ENCODE measurements at places on chromosomes 6 and 20. TPM values are rescaled to one million over a fixed set of nuclear protein-coding genes. Genes with fewer than 3 reads are reported as not detected.

DNA sequence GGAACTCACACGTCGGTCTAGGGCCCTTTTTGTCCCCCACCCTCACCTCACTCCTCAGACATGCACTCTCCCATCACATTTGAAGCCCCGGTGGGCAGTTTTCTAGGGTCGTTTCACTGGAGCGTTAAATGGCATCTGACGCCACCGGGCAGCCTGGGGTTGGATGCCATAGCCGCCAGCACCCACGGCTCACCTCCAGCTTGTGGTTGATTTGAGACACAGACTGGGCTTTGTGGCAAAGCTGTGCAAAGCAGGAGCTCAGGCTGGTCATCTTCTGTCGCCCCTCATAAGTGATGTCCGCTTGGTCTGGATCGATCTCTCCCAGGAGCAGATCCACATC lies 530 bp downstream of the GOPC start:
- peaks cover 9% of the 10 kb centered on the region for H3K36me3 ChIP-seq
- peak overlapping the region; percentile 61 for H3K4me3 ChIP-seq
- no peak overlapping the region for H3K27ac ChIP-seq

Gene TREM1
- total RNA-seq = not detected

DNA sequence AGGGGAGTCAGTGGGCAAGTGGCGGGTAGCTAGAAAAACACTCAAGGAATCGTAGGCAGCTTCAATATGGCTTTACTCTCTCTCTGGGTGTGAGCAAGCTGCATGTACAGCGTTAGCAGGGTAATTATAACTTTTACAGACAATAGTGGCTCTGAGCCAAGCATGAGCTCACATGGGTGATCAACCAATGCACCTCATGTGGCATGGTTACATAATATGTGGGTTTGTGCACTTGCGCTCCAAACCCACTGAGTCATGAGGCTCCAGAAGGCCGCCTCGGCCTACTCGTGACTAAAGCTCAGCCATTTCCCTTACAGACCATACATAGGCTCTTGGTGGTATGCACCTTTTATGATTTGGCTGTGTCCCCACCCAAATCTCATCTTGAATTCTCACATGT lies 78.4 kb upstream of the FBXL4 start:
- no peaks in the 10 kb centered on the region for H3K4me1 ChIP-seq
- H3K27ac ChIP-seq = no peak overlapping the region
- no peaks in the 10 kb centered on the region for H3K27me3 ChIP-seq

GRCh38 chr6:156507106-156507505 lies 270.1 kb upstream of the ARID1B start:
- H3K36me3 ChIP-seq = no peaks in the 10 kb centered on the region
- no peak overlapping the region for H3K27ac ChIP-seq
- no peaks in the 10 kb centered on the region for H3K4me1 ChIP-seq
- H3K4me3 ChIP-seq = no peak overlapping the region

Gene COL19A1
- not detected for total RNA-seq

- H3K27ac ChIP-seq = no peak overlapping the region
- H3K27me3 ChIP-seq = no peaks in the 10 kb centered on the region
- H3K4me1 ChIP-seq = no peaks in the 10 kb centered on the region
- no peaks in the 10 kb centered on the region for H3K36me3 ChIP-seq
- no peak for DNase-seq
- H3K4me3 ChIP-seq = no peak overlapping the region
Measured at GRCh38 chr6:44176762-44177509, 18.3 kb downstream of the CAPN11 start.

- H3K27me3 ChIP-seq = no peaks in the 10 kb centered on the region
- no peak overlapping the region for H3K4me3 ChIP-seq
- H3K36me3 ChIP-seq = no peaks in the 10 kb centered on the region
- H3K27ac ChIP-seq = no peak overlapping the region
- DNase-seq = no peak
- no peaks in the 10 kb centered on the region for H3K4me1 ChIP-seq
Measured at GRCh38 chr20:6994452-6994851, 227.0 kb downstream of the BMP2 start.

DNA sequence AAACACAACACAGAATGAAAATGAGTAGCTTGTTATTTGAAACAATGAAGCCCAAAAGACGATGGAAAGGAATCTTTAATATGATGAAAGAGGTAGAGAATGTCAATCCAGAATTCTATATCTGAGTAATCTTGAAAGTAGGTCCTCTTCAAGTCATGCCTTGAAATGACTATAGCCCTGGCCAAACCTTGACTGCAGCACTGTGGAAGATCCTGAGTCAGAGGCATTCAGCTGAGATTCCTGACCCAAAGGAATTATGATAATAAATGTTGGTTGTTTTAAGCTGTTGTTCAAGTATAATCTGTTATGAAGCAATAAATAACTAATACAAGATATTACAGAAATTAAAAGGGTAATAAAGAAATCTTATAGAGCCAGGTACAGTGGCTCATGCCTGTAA lies 64.8 kb downstream of the IBTK start:
- H3K36me3 ChIP-seq = peaks cover 10% of the 10 kb centered on the region
- H3K27me3 ChIP-seq = no peaks in the 10 kb centered on the region
- no peaks in the 10 kb centered on the region for H3K4me1 ChIP-seq
- no peak overlapping the region for H3K27ac ChIP-seq
- DNase-seq = no peak
- H3K4me3 ChIP-seq = no peak overlapping the region

DNA sequence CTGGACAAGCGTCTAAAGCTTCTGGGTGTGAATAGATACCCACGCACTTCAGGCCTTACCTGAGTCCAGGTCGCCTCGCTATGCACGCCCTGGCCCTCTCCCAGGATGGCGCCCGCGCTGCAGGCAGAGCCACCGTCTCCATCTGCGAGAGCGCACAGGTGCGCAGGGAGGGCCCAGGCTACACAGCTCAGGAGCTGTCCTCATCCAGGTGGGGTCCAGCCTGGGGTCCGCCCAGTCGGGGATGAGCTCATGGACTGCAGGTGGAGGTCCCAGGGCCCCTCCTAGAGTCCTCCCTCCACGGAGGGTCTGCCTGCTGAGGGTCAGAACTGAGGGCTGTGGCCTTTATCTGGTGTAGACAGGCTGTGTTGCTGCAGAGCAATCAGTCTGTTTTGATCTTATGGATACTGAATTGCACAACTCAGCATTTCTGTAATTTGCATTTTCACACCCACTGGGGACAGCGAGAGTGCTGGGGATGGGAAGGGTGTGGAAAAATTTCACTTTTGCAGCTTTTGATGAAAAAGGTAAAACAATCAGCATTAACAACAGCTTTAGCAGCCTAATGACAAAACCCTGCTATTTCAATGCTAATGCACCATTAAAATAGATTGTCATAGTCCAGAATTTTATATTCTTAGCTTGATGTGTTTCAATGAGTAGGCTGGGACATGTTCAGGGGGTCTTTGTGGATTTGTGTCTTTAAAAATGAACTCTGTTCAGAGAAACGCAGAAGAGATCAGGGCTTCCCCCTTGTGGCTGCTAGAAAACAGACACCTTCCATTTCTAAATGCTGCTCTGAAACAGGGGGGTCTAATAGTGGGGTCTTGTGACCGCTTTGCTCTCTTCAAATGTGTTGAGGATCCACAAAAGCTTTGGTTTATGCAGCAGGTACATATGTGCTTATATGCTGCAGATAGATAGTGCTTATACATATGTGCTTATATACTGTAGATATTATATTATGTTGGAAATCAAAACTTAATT lies 77.8 kb upstream of the PHACTR3 start:
- peak; percentile 55 for DNase-seq
- no peak overlapping the region for H3K27ac ChIP-seq
- H3K4me1 ChIP-seq = no peaks in the 10 kb centered on the region
- H3K36me3 ChIP-seq = no peaks in the 10 kb centered on the region
- peak overlapping the region; percentile 49 for H3K4me3 ChIP-seq

Gene MRPS18B
- 49.2 TPM for total RNA-seq

Gene EEF1A2
- 37.1 TPM for total RNA-seq

DNA sequence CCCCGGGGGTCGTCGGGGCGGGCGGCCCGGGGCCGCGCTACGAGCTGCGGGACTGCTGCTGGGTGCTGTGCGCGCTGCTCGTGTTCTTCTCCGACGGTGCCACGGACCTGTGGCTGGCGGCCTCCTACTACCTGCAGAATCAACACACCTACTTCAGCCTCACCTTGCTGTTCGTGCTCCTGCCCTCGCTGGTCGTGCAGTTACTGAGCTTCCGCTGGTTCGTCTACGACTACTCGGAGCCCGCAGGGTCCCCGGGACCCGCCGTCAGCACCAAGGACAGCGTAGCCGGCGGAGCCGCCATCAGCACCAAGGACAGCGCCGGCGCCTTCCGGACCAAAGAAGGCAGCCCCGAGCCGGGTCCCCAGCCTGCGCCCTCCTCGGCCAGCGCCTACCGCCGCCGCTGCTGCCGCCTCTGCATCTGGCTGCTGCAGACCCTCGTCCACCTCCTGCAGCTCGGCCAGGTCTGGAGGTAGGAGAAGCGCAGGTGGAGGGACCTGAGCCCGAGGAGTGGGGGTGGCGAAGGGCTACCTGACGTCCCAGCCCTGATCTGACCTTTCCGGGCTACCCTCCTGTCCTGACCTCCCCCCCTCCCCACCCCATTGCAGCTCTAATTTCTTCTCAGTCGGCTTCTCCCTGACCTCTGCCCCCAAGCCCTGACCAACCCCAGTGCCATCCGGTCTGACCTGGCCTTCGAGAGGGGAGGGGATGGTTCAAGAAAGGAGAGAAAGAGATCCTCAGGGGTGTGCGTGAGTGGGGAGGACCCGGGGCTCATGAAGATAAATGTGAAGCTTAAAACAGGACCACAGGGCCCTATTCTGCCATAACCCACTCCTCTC lies 558 bp downstream of the XKR7 start:
- H3K4me1 ChIP-seq = peaks cover 33% of the 10 kb centered on the region
- no peaks in the 10 kb centered on the region for H3K36me3 ChIP-seq
- DNase-seq = peak; percentile 97

DNA sequence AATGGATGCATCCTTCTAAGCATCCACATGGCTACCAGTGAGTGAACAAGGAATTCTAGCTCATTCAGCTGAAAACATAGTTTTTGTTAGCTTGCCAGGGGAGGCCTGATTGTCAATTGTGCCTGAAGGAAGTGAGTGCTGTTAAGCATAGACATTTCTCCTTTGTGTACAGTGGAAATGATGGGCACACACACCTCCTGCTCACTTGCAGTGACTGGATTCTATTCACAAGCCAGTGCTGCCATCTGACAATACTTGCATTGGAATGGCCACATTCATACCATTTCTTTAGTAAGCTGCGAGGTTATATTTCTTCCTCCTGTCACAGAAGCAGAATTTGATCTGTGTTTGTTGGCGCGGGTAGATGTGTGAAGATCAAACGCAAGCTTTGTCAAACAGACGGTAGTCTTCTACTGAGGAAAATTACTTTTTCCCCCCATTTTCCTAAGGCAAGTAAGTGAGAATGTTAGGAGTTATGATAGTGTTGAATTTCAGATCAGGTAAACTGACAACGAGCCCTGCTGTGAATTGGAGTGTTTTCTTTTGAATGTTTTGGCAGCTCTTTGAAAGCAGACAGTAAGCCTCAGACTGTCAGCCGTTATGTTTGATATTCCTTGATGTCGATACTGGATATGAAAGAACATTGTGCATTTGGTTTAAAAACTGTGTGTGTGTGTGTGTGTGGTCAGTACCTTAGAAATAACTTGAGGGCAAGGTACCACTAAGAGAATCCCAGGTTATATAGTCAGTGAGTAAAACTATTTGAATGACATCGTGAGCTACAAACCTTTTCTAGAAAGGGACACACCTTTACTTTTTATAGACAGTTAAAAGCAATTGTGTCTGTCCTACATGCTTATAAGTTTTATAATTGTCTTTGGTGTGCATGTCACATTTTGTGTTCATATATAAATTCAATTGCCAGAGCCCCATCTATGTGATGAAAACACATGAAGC lies 84.2 kb upstream of the BMP2 start:
- no peak for DNase-seq
- no peak overlapping the region for H3K4me3 ChIP-seq
- no peaks in the 10 kb centered on the region for H3K36me3 ChIP-seq
- H3K27ac ChIP-seq = no peak overlapping the region

Gene EXOC2
- total RNA-seq = 90.1 TPM

DNA sequence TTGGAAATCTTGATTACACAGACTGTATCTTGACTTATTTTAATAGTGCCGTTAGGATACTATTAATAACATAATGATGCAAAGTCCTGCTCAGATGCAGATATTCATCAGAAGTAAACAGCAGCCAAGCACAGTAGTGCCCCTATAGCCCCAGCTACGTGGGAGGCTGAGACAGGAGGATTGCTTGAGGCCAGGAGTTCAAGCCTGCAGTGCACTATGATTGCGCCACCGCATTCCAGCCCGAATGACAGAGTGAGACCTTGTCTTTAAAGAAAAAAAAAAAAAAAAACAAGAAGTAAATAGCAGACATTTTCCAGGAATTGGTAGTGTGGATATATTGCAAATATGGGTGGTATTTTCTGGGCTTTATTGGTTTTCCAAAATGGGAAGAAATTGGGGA lies 61.8 kb downstream of the TULP4 start:
- H3K27me3 ChIP-seq = no peaks in the 10 kb centered on the region
- H3K4me3 ChIP-seq = no peak overlapping the region
- H3K4me1 ChIP-seq = no peaks in the 10 kb centered on the region
- no peak overlapping the region for H3K27ac ChIP-seq

Gene PARD6B
- total RNA-seq = 29.2 TPM

Gene DSP
- 43.7 TPM for total RNA-seq

- H3K27ac ChIP-seq = no peak overlapping the region
- DNase-seq = no peak
- H3K36me3 ChIP-seq = no peaks in the 10 kb centered on the region
Measured at GRCh38 chr20:59207235-59207634, 43.6 kb downstream of the ZNF831 start.

Gene TCF19
- total RNA-seq = 11.2 TPM

DNA sequence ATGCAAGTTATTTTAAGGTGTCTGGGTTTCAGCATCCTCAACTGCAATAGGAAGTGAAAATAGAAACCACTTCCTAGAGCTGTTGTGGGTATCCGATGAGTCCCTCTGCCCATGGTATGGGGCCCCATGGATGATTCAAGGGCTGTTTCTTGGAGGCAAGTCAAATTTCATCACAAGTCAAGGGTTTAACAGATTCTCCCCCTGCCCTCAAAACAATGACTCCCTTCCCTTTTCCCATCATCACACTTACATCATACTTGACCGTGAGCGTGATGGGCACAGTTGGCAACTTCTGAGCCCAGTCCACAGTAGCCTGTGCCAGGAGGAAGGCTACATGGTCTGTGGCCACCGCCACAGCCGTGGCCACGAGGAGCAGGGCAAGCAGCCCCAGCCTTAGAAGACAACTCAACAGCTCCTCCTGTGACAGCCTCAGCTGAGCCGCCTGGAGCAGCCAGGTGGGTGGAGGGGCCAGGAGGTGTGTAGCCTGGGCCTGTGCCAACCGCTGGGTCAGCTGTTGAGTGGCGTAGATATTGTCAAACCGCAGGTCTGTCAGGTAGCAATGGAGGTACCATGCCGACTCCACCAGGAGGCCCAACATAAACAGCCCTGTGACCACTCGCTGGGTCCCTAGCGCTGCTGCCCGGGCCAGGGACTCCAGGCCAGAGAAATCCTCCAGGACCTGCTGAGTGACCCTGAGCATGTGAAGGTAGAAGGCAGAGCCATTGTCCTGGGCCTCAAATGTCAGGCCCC lies 5.2 kb downstream of the OCSTAMP start:
- no peaks in the 10 kb centered on the region for H3K27me3 ChIP-seq
- H3K27ac ChIP-seq = no peak overlapping the region
- H3K4me1 ChIP-seq = 0 out of 2 replicates have a peak, but pooled peaks cover 6% of the 10 kb centered on the region
- DNase-seq = no peak
- H3K36me3 ChIP-seq = no peaks in the 10 kb centered on the region
